ENCODE measurements at places on chromosomes 5 and 9. TPM values are rescaled to one million over a fixed set of nuclear protein-coding genes. Genes with fewer than 3 reads are reported as not detected.

The STPG3 gene
- total RNA-seq: 0.27 TPM

The BHMT2 gene
- not detected for total RNA-seq

The ACTBL2 gene
- not detected for total RNA-seq

The AK8 gene
- not detected for total RNA-seq

The PTPA gene
- total RNA-seq: 116 TPM

The TRIO gene
- total RNA-seq: 4.2 TPM

The RLN1 gene
- 1.1 TPM for total RNA-seq

The PHPT1 gene
- 110 TPM for total RNA-seq

DNA sequence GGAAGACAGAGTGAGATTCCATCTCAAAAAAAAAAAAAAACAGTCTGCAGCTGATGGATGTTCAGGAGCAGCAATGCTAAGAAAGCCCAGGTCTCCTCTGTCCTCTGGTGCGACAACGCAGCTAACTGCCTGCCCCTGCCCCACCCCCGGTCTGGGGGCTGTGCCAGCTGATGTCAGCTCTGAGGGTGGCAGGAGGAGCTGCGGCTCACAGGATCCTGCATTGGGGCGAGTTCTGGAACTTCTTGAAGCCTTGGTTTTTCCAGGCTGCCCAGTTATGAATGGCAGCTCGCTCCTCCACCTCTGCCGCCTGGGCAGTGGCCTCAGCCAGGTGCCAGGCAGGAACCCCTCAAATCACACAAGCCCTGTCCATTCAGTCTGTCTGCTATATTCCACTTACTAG is 113.5 kb downstream of the ROR2 start:
- no peak for DNase-seq

DNA sequence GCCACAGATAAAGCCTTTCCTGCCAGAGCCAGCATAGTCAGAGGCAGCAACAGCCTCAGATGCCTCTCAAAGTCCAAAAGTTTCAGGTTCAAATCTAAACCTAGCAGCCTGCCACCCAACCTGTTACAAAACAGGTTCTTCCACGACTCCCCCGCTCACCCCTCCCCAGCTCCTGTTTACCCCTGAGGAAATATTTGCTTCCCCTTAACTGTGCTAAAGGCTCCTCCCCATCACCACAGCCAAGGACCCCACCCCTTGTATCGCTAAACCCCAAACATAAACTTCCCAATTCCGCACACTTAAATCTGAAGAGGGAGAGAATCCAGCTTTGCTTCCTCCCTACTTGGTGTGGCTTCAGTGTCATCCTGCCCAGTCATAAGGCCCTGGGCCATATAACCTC is 15.4 kb upstream of the VDAC1 start:
- no peak for DNase-seq

DNA sequence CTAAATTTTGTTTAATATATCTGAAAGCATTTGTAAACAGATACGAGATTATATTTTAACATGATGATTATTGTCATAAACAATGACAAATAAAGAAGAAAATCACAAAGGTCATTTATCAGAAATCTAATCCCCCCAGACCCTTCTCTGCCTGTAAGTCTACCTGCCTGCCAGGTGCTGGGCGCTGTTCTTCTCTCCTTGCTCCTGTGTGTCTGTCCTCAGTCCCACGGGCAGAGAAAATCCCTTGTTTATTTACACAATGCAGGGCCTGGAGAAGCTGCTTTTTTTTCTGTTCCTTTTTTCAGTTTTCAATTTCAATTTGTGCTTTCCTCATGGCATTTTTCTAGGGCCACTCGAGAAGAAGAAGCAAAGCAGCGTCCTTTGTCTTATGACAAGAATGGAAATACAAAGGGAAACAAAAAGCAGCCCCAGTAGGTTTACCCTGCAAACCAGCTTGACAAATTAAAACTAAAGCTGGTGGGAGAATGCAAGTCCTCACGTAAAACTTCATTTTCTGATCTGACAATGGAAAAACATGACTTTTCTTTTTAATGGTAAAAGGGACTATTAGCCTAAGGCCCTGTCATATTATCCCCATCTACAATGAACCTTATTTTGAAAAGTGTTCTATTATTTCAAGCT is 282.4 kb upstream of the KLF9 start:
- no peak for DNase-seq

GRCh38 chr9:135711391-135711790 is 9.4 kb downstream of the KCNT1 start:
- DNase-seq: no peak

DNA sequence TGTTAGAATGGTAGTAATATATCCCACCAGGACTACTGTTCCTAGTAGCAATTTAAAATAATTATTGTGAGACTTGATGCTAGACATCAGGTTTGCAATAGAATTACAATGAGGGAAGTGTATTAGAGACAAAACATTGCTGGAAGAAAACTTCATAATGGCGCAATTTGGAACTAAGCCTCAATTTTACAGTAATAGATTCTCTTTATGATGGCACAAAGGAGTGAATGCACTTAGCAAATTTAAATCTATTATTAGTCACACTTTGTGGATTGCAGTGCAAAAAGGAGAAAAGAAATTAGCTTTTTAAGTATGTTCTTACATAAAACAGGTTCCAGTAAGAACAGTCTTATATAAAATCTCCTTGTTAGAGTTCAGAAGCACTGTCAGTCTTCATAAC is 358.3 kb downstream of the KIAA0825 start:
- no peak for DNase-seq

- no peak for DNase-seq
Observed at GRCh38 chr5:147559749-147560148, 49.9 kb upstream of the DPYSL3 start.

DNA sequence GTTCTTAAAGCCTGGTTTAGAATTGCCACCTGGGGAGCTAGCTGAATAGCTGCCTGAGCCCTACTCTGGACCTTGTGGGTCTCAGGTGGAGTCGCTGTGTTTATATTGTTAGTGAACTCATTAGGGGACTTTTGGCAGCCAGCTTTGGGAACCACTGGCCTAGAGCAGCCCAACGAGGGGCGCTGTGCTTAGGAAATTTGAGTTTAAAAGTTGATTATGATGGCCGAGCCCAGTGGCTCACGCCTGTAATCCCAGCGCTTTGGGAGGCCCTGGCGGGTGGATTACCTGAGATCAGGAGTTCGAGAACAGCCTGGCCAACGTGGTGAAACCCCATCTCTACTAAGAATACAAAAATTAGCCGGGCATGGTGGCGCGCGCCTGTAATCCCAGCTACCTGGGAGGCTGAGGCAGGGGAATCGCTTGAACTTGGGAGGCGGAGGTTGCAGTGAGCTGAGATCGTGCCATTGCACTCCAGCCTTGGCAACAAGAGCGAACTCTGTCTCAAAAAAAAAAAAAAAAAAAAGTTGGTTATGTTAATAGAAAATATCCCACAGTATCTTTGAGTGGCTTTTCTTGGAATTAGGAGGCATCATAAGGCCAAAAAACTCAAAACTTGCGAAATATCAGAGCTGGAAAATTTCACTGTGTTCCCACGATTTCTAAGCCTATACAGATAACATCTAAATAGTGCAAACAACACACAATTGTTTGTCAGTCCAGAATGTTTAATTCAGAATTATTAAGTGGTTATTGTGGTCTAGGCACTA is 809 bp downstream of the MCCC2 start:
- DNase-seq: no peak

All from CD8-positive, alpha-beta memory T cell (primary cell).